ENCODE measurements at places on chromosomes 1 and 21. TPM values are rescaled to one million over a fixed set of nuclear protein-coding genes. Genes with fewer than 3 reads are reported as not detected.

The TOE1 gene
- total RNA-seq, result 28.4 TPM

The SPATC1L gene
- total RNA-seq, result 7.5 TPM

The FCRL1 gene
- not detected for total RNA-seq

The LIPI gene
- total RNA-seq, result not detected

The RPRD2 gene
- 5.2 TPM for total RNA-seq

The SPRR1A gene
- not detected for total RNA-seq

The TMEM125 gene
- total RNA-seq, result not detected

The EFNA3 gene
- 0.97 TPM for total RNA-seq

The GRIK1 gene
- total RNA-seq, result not detected

The INSRR gene
- not detected for total RNA-seq

The PRELP gene
- under 0.01 TPM for total RNA-seq

The TCHHL1 gene
- not detected for total RNA-seq

The TRIM58 gene
- total RNA-seq, result 0.32 TPM

The RNF186 gene
- not detected for total RNA-seq

The RHBDL2 gene
- not detected for total RNA-seq

The TAF5L gene
- total RNA-seq, result 21.1 TPM

The GREM2 gene
- total RNA-seq, result not detected

The LCE2B gene
- total RNA-seq, result not detected

The LCE2A gene
- not detected for total RNA-seq

The STUM gene
- total RNA-seq, result not detected

The FMO5 gene
- total RNA-seq, result 0.76 TPM

The RCC2 gene
- 94.2 TPM for total RNA-seq

The HTR6 gene
- total RNA-seq, result not detected

The PLPPR5 gene
- total RNA-seq, result under 0.01 TPM

The ELF3 gene
- 0.32 TPM for total RNA-seq

The CHI3L2 gene
- not detected for total RNA-seq
